ENCODE measurements at places on chromosomes 2 and 18.

GRCh38 chr2:46187112-46187618 lies 110.0 kb upstream of the EPAS1 start:
- DNase-seq: no peak

- no peak for DNase-seq
These were observed 8.5 kb upstream of the SP140L start for GRCh38 chr2:230318190-230319121.

DNA sequence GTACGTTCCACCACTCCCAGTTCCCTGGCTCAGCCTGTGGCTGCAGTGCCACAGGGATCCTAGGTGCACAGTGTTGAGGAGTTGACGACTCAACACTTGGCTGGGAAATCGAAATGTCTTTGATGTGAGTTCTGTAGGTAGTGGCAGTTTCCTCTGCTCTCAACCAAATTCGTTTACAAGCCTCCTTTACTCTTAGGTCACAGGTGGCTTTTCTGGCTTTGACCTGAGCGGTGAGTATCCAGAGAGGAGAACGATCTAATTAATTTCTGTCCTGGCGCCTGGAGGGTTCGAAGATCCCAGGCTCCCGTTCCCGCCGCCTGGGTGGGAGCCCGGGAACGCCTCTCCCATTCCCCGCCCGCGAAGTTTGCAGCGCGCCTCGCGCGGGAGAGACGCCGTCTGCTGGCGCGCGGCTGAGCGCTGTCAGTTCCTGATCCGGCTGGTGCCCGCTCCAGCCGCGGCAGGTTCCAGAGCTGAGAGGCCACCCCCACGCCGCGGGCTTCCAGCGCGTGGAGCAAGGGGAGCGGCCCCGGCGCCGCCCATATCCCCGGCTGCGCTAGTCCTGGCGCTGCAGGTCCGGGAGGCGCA lies at the start of gene LAMA3:
Gene LAMA3, plus strand, starts transcription at position 423 of the 585 bp plus-strand sequence. CDS start 231 bp downstream, outside the sequence.
- DNase-seq: no peak

- DNase-seq: no peak
These were observed 285.1 kb downstream of the SS18 start for GRCh38 chr18:25805323-25805722.

All from effector CD8-positive, alpha-beta T cell (primary cell).